ENCODE measurements at places on chromosomes 2 and 18. TPM values are rescaled to one million over a fixed set of nuclear protein-coding genes. Genes with fewer than 3 reads are reported as not detected.

DNA sequence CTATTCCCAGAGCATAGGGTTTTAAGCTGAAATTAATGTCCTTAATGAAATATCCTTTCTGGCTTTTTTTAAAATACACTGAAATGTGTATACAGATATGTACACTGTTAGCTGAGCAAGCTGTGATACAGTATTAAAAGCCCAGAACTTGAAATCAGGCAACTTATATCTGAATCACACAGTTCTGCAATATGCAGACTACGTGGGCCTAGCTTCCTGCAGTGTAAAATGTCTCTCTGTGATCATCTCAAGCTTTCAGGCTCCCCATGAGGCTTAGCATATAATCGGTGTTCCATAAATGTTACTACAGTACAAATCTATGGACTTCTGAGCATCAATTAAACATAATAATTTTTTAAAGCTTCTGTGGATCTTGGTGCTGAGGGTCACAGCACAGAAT lies 8.2 kb downstream of the FBXO15 start:
- no peaks in the 10 kb centered on the region for H3K36me3 ChIP-seq
- no peaks in the 10 kb centered on the region for H3K27me3 ChIP-seq
- no peak for DNase-seq

- H3K27ac ChIP-seq: no peak overlapping the region
- H3K4me1 ChIP-seq: peaks cover 19% of the 10 kb centered on the region
- no peaks in the 10 kb centered on the region for H3K27me3 ChIP-seq
- no peak overlapping the region for H3K4me3 ChIP-seq
- no peak for DNase-seq
- H3K36me3 ChIP-seq: no peaks in the 10 kb centered on the region
These were observed 67.0 kb downstream of the LBH start for GRCh38 chr2:30298302-30298701.

- DNase-seq: no peak
- H3K36me3 ChIP-seq: no peaks in the 10 kb centered on the region
- no peak overlapping the region for H3K27ac ChIP-seq
- H3K4me3 ChIP-seq: no peak overlapping the region
These were observed 777.2 kb upstream of the TMEFF2 start for GRCh38 chr2:192971981-192972380.

GRCh38 chr2:128279786-128280157 lies 38.9 kb downstream of the HS6ST1 start:
- no peak overlapping the region for H3K27ac ChIP-seq
- DNase-seq: no peak
- H3K36me3 ChIP-seq: peaks cover 2% of the 10 kb centered on the region
- peaks cover 8% of the 10 kb centered on the region for H3K4me1 ChIP-seq
- no peak overlapping the region for H3K4me3 ChIP-seq

DNA sequence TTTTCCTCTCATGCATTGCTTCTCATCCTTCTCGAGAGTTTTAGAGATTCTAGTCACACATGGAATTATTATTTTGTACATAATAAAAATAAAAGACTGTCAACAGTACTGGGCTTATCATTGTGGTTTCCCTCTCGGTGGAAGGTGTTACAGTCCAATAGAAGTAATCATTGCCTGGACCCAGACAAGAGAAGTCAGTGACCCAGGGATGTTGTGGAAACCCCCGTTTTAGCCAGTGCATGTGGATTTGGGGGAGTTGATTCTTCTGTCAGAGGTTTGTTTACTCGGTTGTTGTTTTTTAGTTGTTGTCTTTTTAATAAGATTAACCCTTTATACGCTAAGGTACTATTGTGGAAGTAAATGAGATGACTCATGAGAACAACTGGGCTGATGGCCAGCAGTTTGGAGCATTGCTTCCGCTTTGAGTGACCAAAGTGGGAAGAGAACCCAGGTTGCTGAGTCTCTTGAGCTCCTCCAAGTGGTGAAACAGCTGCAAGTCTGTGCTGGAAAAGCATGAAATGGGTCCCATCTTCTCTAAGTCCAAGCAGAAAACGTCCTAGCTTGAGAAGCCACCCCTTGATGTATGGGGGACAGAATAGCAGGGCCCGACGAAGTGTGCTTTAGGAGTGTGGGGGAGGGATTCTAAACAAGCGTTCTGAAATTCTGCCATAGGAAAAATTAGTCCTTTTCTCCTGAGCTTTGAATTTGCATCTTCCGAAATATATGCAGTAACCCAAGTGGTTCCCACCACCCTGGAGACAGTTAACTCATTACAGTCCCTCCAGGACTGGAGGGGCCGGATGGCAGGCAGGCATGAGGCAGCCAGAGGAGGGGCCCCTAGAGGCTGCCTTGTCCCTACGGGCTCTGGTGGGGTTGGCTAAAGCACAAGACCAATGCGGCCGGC lies 61.8 kb upstream of the GPR45 start:
- H3K27me3 ChIP-seq: no peaks in the 10 kb centered on the region
- no peak for DNase-seq
- H3K36me3 ChIP-seq: no peaks in the 10 kb centered on the region
- H3K4me3 ChIP-seq: no peak overlapping the region
- H3K27ac ChIP-seq: no peak overlapping the region

DNA sequence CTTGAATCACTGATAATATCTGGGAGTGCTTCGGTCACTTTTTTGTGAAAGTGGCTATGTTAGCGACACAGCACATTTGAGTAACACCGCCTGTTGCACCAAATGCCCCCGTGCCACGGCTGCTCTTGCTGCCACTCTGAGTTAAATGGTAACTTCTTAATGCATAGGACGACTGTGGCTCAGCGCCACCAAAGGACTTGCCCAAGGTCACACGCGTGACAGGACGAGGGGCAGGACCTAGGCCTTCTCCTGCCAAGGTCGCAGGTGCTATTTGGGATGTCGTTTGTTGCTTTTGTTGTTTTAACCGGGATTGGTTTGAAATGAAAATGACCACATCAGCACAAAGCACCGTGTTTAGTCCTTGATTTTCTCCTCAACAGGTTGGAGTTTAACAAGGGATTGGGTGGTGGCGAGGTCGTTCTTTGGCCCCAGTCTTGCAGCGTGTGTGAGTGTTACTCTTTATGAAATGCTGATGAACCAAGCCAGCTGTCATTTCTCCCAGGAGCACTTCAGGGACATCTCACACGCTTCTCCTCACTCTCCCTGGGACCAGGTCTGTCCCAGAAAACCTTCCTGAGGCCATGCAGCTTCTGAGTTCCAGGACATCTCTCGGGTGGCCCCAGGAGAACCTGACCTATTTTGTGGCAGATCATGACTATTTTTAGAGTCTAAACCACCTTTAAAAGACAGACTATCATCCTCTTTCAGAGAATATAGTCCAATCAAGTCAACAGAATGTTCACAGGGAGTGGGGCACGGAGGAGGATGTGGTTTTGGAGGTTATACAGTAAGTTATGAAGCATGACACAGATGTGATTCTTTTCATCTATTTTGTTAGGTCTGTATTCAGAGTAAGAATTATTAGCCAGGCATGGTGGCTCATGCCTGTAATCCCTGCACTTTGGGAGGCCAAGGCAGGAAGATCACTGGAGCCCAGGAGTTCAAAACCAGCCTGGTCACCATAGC lies 49.9 kb downstream of the MTCL1 start:
- no peaks in the 10 kb centered on the region for H3K27me3 ChIP-seq
- no peaks in the 10 kb centered on the region for H3K4me1 ChIP-seq
- H3K36me3 ChIP-seq: no peaks in the 10 kb centered on the region
- H3K27ac ChIP-seq: no peak overlapping the region
- H3K4me3 ChIP-seq: no peak overlapping the region
- no peak for DNase-seq

GRCh38 chr2:191225126-191225525 lies 20.1 kb upstream of the MYO1B start:
- no peak overlapping the region for H3K27ac ChIP-seq
- H3K4me3 ChIP-seq: no peak overlapping the region
- H3K4me1 ChIP-seq: no peaks in the 10 kb centered on the region
- no peaks in the 10 kb centered on the region for H3K27me3 ChIP-seq

GRCh38 chr2:44121899-44122298 lies 46.8 kb upstream of the PPM1B start:
- no peaks in the 10 kb centered on the region for H3K27me3 ChIP-seq
- no peaks in the 10 kb centered on the region for H3K36me3 ChIP-seq
- DNase-seq: no peak
- peaks cover 12% of the 10 kb centered on the region for H3K4me1 ChIP-seq

DNA sequence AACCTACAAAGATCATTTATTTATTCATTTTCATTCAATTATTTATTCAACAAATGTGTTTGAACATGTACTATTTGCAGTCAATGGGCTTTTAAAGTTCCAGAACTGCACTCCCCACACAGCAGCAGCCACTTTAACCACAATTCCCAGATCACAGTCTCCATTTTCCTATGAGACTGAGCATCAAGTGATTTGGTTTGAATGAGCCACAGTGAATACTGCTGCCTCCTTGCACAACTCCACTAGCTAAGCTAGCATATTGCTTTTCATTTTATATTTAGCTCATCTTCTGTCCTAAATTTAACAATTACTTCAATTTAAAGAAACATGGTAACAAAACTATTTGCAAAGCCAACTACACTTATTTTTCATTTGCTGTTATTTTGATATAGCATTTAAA lies 353.4 kb upstream of the VRK2 start:
- no peaks in the 10 kb centered on the region for H3K27me3 ChIP-seq
- no peak overlapping the region for H3K27ac ChIP-seq
- H3K4me1 ChIP-seq: no peaks in the 10 kb centered on the region

DNA sequence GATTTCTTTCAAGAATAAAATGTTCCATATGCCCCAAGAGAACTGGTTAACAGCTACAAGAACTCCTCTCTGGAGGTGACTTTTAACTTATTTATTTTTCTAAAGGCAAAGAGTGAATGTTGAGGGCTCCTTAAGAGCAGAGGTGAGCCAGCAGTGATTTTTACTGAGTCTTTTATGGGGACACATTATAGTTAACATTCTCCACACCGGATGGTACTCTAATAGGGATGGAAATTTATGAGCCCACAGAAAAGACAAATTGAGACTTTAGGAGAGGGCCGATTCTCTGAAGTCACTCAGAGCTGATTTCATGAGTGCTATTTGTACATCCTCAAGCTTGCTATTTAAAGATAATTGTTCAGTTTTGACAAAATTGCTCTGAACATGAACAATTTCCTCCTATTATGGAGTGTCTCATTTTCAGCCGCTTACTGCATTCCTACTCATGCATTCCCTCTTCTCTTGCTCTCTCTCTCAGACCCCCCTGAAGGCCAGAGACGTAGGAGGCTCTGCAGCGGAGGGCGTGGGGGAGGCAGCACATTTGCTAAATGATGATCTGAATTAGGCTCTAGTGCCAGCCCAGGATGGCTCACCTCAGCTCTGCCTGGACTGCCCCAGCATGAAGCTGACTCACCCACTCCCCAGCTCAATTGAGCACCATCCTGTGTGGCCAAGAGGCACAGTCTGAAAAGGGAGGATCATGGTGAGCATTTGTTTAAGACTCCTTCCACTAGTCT lies 5.9 kb upstream of the RPL37A start:
- no peaks in the 10 kb centered on the region for H3K4me1 ChIP-seq
- H3K4me3 ChIP-seq: no peak overlapping the region
- H3K36me3 ChIP-seq: no peaks in the 10 kb centered on the region
- no peaks in the 10 kb centered on the region for H3K27me3 ChIP-seq
- no peak for DNase-seq
- no peak overlapping the region for H3K27ac ChIP-seq

DNA sequence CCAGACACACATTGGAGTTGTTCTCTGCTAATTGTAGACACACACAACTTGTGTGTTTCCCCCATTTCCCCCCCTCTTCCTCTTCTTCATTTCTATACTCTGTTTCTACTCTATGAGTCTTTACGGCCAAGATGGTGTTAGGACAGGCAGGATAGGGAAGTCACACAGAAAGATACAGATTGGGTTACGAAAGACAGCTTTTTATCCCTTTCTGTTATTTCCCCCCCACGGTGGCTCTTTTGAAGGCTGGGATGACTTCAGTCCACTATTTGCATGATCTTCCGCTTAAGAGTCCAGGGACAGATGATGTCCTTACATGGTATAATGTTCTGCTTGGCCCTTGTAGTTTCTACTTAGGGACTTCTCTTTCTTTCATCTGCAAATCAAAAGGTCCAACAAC lies 1.6 kb upstream of the EMILIN2 start:
- H3K27me3 ChIP-seq: no peaks in the 10 kb centered on the region
- peaks cover 4% of the 10 kb centered on the region for H3K4me1 ChIP-seq
- DNase-seq: no peak

DNA sequence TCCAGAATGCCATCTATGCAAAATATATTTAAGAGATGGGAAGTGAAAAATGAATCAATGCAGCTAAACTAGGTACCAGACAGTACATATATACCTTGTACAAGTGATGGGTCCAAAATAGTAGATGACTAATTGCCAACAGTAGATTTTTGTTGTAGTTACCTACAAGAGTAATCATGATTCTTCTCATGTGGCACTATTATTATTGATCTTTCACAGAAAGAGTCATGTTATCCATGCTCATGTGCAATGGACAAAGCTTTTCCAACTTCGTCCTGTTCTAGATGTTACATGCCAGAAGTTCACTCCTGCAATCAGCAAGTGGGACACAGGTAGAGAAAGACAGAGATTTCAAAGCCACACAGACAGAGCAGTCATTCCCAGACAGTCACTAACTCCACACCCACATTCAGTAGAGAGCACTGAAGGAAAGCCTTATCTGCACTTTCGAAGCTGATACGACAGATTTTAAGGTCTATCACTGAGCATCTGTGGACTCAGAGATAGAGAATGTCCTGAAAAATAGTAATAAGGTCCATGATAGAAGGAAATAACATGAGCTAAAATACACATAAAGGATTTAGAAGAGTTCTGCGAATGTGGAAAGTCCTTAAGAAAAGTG lies 101.6 kb upstream of the ITPRID2 start:
- no peak overlapping the region for H3K4me3 ChIP-seq
- H3K27me3 ChIP-seq: no peaks in the 10 kb centered on the region
- peaks cover 43% of the 10 kb centered on the region for H3K4me1 ChIP-seq
- H3K36me3 ChIP-seq: no peaks in the 10 kb centered on the region
- peak overlapping the region; percentile 79 for H3K27ac ChIP-seq

Gene PAX3
- not detected for total RNA-seq

Gene PDCD1
- not detected for total RNA-seq

Gene SOCS6
- total RNA-seq: 19.0 TPM
